ENCODE measurements at places on chromosomes 2 and 18.

DNA sequence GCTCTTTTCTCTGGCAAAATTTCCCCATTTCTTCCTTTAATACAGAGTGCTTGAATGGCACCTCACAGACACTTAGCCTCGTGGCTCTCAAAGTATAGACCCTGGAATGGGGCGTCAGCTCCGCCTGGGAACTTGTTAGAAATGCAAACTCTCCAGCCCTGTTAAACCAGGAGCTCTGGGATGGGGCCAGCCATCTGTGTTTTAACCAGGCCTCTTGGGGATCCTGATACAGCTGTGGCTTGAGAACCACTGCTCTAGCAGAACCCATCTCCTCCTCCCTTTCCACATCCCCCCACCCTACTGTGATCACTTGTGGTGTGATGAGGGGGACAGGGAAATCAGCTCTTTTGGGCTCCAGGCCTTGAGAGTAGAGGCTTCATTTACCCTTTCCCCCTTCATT is 15.9 kb downstream of the LTBP1 start:
- DNase-seq: no peak

DNA sequence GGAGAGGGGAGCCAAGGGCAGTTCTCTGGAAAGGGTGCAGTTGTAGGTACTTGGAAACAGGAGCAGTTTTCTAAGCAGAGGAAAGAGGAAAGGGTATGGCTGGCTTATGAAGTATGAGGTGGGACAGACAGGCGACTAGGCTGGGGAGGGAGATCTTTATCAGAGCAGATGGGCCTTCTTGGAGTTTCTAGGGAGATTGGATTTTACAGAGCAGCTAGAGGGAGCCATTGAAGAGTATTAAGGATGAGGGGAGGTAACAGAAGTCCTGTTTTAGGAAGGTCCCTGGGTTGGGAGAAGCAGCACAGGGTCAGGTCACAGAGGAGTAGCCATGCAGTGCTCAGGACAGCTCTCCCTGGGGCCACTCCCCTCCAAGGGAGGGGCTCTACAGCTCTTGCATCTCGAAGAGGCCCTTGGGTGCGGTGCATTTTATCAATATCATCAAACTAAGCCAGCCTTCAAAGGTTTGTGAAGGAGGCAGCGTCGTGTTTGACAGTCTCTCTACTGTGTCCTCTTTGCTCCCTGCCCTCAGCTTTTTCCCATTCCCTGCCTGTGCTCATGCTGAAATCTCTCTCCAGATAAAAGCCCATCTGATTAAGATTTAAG is 154.3 kb downstream of the SETBP1 start:
- no peak for DNase-seq

DNA sequence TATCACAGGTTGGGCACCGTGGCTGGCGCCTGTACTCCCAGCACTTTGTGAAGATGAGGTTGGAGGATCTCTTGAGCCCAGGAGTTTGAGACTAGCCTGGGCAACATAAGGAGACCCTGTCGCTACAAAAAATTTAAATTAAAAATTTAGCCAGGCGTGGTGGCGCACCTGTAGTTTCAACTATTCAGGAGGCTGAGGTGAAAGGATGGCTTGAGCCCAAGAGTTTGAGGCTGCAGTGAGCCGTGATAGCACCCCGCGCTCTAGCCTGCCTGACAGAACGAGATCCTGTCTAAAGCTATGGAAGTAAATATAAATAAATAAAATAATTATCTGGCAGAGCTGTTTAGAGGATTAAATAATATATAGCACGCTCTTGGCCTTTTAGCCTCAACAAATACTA is 1.4 kb upstream of the SH3RF3 start:
- no peak for DNase-seq

DNA sequence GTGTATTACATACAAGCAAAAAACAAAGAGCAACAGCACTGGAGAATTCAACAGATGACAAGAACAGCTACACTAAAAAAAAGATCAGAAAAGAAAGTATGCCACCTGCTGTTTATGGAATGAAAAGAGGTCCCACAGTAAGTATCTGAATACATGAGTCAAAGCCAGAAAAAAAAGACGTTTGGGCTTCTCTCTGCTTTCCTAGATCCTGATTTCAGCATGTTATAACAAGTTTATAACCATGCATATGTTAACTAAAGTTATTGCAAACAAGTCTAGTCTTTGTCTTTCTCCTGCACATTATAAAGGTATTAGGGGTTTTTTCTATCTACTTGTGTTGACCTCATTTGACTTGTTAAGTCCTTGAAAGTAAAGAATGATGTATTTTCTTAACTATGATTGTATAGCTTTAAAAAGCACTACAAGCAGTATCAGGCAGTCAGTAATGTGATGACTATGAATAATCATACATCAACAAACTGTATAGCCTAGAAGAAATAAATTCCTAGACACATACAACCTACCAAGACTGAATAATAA is 108.5 kb upstream of the COL5A2 start:
- no peak for DNase-seq

- DNase-seq: no peak
These were observed 68.4 kb upstream of the MSH2 start for GRCh38 chr2:47334356-47335136.

DNA sequence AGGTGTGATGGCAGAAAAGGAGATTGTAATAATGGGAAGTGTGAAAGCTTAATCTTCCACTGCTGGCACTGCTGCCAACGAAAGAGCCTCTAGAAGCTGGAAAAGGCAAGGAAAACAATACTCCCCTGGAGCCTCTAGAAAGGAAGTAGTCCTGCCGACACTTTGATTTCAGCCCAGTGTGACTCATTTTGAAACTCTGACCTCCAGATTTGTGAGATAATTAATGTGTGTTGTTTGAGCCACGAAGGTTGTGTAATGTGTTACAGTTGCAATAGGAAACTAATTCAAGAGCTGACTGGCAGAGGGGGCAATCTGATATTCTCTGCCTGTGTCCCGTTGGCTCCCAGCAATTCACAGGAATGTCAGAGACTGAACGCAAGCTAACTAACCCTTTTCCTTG is 219.2 kb upstream of the UBE2E3 start:
- no peak for DNase-seq

DNA sequence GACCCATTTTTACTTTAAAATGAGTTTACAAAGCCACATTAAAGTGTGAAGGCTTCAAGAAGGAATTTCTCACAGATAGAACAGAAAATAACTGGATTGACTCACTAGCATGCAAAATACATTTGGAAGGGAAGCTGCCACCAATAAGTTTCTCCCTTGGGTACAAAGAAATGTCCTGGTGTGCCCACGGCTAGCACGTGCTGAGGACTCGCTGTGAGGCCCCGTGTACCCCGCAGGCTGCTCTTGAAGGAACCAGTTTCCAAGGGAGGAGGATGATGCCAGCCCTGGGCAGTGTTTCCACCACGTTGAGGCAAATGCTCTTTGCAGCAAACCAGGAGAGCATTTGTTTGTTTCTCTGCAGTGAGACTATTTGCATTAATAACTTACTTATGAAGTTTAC is 207.3 kb downstream of the SH3RF3 start:
- no peak for DNase-seq

DNA sequence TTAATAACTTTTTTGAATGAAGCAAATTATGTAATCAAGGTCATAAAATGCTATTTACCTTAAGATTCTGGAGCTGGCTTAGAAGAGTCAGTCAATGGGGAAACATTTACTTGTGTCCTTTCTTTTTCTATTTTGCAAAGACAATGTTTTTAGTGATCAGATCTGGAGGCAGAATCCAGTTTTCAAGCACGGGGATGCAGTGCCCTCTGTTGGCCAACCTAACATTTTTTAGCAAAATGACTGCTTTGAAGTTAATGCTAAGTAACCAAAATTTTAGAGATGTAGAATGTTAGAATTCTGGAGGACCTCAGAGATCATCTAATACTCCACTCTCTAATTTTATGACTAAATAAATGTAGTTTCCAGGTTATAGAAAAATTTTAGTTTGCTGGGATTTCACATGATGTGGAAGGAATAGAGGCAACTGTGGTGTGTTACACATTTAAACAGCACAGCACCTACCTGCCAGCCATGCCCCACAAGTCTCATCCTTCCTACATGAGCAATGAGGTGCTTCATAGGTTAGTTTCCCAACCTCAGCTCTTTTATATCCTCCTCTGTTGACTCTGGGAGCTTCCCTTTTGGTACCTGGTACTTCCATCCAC is 23.6 kb upstream of the SLC9A4 start:
- DNase-seq: peak; percentile 20

- no peak for DNase-seq
These were observed 70.5 kb downstream of the CEP192 start for GRCh38 chr18:13061630-13062189.

DNA sequence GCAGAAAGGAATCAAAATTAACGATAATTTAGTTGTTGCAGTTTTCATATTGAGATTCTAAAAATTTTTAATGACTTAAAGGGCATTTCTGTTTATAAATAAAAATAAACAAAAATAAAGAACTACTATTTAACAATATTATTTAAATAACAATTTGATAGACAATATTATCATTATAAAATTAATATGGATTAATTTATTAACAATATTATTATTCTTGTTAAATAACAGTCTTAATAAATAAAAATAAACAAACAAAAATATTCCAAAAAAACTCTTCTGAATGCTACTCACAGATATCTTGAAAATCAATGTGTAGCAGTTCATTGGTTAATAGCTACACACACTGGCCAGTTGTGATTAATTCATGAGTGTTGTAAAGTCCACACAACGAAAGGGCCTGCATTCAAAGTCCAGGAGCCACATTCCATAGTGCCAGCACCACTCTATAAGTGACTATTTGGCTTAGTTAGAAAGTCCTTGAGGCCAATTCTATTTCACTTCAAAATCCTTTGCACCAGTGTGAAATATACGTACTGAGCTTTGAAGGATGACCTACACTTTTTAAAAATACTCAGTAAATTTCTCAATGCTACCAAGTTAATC is 117.1 kb downstream of the ZNF521 start:
- no peak for DNase-seq

GRCh38 chr2:219218732-219219701 is at the start of gene ABCB6:
Gene ABCB6, minus strand, starts transcription at chr2:219218958. Its CDS starts 285 bp downstream, at chr2:219218673.
- peak; percentile 73 for DNase-seq

DNA sequence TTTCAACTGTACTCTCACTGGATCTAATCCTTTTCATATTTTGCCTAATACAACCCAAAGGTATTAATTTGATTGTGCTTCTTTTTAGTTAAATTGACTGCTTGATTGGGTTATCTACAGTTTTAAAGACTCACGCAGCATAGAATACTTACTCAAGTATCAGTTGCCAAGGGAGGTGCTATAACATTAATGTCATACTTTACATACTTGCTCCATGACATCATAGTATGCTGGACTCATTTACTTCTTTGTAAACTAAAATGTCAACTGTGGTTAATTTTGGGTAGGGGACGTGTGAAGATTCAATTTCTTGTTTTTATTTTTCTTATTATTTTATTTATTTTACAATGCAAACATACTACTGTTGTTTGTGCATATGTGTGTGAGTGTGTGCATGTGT is 716.2 kb upstream of the VRK2 start:
- DNase-seq: no peak

DNA sequence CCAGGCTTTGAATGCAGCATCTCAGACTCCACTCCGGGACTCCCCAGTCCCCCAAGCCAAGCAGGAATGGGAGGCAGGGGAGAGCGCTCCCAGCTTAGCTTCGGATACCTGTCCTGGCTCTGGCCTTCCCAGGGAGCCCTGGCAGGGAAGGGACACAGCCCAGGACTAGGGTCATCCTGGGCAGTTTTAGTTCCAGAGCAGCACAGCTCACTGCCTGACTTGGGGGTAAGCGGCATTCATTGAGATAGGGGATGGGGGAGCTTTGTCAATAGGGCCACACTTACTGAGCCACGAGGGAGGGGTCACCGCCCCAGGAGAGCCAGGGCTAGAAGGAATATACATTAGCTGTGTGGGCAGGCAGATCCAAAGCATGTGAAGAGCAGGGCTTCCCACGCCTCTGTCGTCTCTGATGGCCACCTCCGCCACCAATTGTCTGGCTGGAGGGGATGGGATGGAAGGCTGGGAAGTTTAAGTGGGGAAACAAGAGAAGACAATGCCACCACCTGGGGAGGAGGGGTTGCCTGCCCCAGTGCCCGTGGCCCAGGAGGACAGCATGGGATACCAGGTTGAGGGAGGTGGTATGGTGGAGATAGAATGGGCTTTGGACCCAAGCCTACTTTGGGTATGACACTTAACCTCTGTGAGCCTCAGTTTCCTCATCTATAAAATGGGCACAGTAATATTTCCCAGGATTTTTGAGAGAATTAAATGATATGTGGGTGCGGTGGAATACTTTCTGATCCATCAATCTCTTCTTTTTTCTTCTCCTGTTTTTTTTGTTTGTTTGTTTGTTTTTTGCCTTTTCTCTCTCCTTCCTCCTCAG is 40.2 kb downstream of the SCTR start:
- no peak for DNase-seq

GRCh38 chr2:191844706-191845105 is 2.2 kb downstream of the CAVIN2 start:
- DNase-seq: no peak

GRCh38 chr2:152251811-152252210 is 76.2 kb upstream of the STAM2 start:
- no peak for DNase-seq

GRCh38 chr2:151974988-151975387 is 123.9 kb downstream of the CACNB4 start:
- no peak for DNase-seq

DNA sequence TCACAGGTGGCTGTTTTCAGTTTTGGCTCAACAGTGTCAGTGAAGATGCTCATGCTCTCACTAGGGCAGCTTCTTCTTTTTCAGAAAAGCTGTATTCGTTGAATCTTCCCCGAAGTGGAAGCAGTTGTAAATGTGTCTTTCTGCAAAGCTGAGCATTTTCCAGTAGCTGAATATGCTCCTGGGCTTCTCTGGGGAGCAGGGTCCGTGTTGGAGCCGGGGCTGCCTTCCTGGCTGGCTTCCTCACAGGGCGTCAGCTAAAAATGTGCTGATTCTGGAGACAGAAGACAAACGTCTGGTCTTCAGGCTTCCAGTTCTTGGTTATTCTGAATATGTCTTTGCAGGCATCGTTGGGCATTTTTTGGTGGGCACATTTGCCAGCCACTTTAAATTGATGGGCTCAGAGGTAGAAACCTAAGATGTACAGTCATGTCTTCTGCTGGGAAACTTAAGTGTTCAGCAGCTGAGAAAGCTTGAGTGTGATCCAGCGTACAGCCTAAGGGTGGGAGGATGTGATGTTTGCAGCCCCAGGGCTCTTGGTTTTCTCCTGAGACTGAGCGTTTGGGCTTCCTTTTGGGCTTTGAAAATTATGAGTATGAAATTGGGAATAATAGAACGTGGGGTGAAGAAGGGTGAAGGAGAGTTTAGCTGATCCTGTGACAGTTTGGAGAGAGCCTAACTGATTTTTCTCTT is 19.0 kb downstream of the SETBP1 start:
- DNase-seq: no peak

GRCh38 chr2:236935083-236935482 is 150.6 kb upstream of the COPS8 start:
- DNase-seq: no peak

DNA sequence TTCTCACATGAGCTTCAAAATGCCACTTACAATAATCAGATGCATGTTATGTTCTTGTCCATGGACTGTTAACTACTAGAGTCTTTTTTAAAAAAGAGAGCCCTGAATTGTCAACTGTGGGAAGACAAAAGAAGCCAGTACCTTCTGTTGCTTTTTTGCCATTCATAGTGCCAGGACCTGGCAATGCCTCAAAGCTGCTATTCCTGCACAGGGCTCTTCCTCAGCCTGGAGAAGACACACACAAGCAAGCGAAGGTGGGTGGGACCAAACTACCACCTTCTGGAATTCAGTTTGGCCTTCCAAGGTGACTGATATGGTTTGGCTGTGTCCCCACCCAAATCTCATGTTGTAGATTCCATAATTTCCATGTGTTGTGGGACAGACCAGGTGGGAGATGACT is 160.6 kb downstream of the AFF3 start:
- no peak for DNase-seq
